Osteocyte (in vitro differentiated cells): ENCODE measurements at places on chromosomes 11 and 22. TPM values are rescaled to one million over a fixed set of nuclear protein-coding genes. Genes with fewer than 3 reads are reported as not detected.

GRCh38 chr11:30504468-30504867, 81.7 kb downstream of the MPPED2 start:
- no peak overlapping the region for H3K27ac ChIP-seq
- H3K36me3 ChIP-seq: no peaks in the 10 kb centered on the region
- H3K4me1 ChIP-seq: no peaks in the 10 kb centered on the region
- no peaks in the 10 kb centered on the region for H3K27me3 ChIP-seq

GRCh38 chr11:130827451-130828377, 88.6 kb downstream of the SNX19 start:
- peaks cover 74% of the 10 kb centered on the region for H3K4me1 ChIP-seq
- DNase-seq: no peak
- H3K36me3 ChIP-seq: no peaks in the 10 kb centered on the region
- H3K27ac ChIP-seq: peak overlapping the region; percentile 76

DNA sequence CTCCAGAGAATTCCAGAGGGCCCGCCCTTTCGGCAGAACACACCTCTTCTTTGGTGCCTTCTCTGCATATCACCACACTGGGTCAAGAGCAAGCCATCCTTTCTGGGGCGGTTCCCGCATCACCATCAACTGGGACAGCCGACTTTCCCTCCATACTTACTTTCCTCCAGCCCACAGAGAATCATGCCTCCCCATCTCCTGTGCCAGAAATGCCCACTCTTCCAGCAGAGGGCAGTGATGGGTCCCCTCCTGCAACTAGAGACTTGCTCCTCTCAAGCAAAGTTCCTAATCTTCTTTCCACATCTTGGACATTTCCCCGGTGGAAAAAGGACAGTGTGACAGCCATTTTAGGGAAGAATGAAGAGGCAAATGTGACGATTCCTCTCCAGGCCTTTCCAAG, 157.7 kb downstream of the C11orf91 start:
- H3K4me1 ChIP-seq: peaks cover 4% of the 10 kb centered on the region
- H3K36me3 ChIP-seq: peaks cover 1% of the 10 kb centered on the region
- H3K27me3 ChIP-seq: no peaks in the 10 kb centered on the region
- H3K4me3 ChIP-seq: no peak overlapping the region

GRCh38 chr11:72786305-72787215, 7.3 kb downstream of the STARD10 start:
- H3K27me3 ChIP-seq: no peaks in the 10 kb centered on the region
- H3K4me3 ChIP-seq: no peak overlapping the region
- H3K27ac ChIP-seq: no peak overlapping the region
- H3K36me3 ChIP-seq: no peaks in the 10 kb centered on the region

DNA sequence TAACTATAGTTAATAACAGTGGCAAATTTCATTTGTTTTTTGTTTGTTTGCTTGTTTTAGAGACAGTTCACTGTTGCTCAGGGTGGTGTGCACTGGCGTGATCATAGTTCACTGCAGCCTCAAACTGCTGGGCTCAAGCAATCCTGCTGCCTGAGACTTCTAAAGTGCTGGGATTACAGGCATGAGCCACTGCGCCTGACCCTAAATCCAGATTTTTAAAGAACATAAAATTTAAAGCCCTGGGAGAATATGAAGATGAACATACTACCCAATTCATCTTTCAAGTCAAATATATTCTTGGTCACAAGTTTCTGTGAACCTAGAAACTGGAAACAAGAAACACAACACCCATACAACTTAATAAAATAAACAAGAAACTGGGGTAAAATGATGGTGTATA, 28.1 kb downstream of the RRAS2 start:
- peaks cover 49% of the 10 kb centered on the region for H3K4me1 ChIP-seq
- peak overlapping the region; percentile 65 for H3K27ac ChIP-seq
- H3K27me3 ChIP-seq: no peaks in the 10 kb centered on the region

DNA sequence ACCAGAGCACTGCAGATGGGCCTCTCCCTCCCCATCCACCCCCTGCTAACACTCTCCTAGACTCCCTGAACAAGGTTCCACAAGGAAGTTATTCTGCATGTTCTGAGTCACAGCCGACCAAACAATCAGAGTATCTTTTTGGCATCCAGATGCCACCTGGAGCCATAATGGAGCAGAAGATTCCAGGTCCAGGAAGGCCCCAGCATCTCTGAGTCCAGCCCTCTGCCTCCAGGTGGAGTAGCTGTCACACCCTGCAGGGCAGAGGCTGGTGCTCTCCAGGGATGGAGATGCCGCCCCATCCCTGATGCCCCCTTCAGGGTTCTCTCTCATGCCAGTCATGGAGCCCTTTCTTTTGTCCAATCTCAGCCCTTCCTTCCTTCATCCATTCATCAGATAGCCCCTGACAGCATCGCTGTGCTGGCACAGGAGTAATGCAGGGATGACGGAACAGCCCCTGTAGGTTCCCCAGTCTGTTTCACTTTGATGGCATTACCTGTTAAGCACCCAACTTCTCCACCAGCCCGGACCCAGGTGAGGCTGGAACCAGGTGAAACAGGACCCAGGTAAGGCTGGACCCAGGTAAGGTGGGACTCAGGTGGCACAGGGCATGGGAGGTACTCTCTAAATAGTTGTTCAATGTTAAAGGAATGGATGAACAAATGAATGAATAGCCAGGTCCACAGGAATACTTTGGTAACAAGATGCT, 20.1 kb upstream of the TSKU start:
- DNase-seq: no peak
- H3K27ac ChIP-seq: no peak overlapping the region
- peaks cover 25% of the 10 kb centered on the region for H3K4me1 ChIP-seq
- H3K36me3 ChIP-seq: peaks cover 3% of the 10 kb centered on the region
- no peak overlapping the region for H3K4me3 ChIP-seq
- peaks cover 3% of the 10 kb centered on the region for H3K27me3 ChIP-seq

DNA sequence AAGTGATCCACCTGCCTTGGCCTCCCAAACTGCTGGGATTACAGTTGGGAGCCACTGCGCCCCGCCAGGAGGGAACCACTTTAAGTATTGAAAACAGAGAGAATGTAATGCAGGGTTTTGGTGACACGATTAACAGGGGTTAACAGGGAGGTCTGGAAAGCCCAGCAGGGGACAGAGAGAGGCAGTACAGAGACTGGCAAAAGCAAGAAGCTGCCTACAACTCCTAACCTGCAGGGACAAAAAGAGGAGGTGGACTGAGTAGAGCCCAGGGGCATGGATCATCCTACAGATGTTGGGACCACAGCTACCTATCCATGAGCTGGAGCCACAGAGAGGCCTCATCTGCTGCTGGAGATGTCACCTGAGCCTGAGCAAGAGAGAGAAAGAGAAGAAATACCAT, 1.7 kb upstream of the SPINDOC start:
- no peak for DNase-seq
- no peak overlapping the region for H3K27ac ChIP-seq
- no peak overlapping the region for H3K4me3 ChIP-seq
- H3K27me3 ChIP-seq: no peaks in the 10 kb centered on the region
- H3K36me3 ChIP-seq: peaks cover 10% of the 10 kb centered on the region
- H3K4me1 ChIP-seq: peaks cover 32% of the 10 kb centered on the region

GRCh38 chr11:114058026-114058706, 1.3 kb upstream of the ZBTB16 start:
- peak overlapping the region; percentile 43 for H3K4me3 ChIP-seq
- DNase-seq: no peak

DNA sequence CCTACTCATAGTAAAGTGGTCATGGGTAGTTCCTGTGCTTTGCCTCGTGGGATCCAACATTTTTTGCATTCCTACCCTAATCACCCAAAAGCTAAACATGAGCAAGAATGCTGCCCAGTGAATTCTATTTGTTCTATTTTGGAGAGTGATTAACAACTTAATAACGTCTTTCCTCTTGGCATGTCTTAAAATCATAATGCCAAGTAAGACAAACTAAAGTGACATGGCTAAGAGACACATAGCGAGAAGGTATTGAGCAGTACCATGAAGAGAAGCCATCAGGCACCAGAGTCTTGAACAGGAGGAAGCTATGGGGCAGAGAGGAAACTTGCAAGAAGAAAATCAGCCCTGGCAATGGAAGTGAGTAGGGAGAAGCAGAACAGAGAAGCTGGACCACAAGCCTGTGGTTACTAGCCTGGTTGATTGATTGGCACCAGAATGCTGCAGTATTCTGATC, 32.0 kb downstream of the EXPH5 start:
- peak; percentile 34 for DNase-seq
- peaks cover 42% of the 10 kb centered on the region for H3K4me1 ChIP-seq
- H3K36me3 ChIP-seq: no peaks in the 10 kb centered on the region
- H3K27me3 ChIP-seq: no peaks in the 10 kb centered on the region

- no peaks in the 10 kb centered on the region for H3K36me3 ChIP-seq
- no peaks in the 10 kb centered on the region for H3K27me3 ChIP-seq
- no peak overlapping the region for H3K4me3 ChIP-seq
- no peak for DNase-seq
- H3K4me1 ChIP-seq: peaks cover 5% of the 10 kb centered on the region
These were observed 236.9 kb downstream of the CADM1 start for GRCh38 chr11:115267238-115267781.

DNA sequence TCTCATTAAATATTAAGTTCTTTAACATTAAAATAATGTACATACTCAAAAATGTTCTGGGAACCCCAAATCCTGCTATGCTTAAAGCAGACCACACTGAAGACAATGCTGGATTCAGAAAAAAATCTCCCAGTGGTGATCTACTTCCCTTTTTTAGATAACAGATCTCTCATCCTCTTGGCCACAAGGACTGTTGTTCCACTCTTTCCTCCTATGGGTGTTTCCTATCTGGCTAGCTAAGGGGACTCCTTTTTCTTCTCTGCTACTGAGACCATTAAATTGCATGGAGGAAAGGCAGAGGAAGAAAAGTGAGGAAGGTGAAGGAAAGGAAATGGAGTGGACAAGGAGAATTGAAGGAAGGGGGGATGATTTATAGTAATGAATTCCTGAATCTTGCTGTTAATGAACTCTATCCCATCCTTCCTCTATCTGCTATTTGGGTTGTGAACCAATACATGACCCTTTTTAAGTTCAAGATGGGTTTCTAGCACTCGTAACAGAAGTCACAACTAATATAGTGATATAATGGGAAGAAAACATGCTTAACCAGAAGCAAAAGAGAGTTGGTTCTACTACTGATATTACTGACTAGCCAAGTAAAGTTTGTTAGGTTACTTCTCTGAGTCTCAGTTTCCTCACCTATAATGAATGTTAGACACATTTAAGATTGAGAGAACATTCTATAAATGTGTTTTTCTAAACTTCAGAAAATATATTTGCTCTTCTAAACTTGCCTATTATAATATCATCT, 53.2 kb downstream of the PIK3C2A start:
- no peak overlapping the region for H3K4me3 ChIP-seq
- no peak for DNase-seq
- H3K36me3 ChIP-seq: peaks cover 22% of the 10 kb centered on the region
- H3K27me3 ChIP-seq: no peaks in the 10 kb centered on the region

DNA sequence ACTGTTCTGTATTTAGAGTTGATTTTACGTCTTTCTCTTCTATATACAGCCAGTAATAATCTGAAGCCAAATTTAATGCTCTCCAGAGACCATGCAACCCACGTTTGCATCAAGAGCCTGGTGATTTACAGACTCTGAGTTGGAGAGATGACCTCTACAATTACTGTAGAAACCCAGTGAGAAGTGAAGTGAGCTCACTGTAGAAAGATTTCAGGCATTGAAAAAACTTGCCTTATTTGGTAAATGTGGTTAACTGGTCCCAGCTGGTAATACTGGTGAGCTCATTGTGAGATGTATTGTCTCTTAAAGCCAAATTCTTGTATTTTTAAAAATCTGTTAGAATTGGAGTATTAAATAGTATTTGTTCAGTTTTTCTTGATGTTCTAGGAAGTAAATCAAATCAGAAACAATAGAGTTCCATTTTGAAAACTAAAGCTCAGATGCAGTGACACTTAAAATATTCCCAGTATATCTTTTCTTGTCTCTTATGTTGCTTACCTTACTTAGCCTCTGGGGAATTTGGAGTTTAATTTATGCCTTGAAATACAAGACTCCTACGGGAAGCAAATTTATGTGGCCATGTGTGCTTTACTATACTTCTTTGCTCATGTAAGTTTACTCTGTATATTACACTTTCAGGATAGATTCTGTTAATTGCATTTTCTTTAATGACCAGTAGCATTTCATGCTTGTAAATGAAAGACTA, 189.9 kb downstream of the ARHGAP42 start:
- H3K4me3 ChIP-seq: no peak overlapping the region
- peak overlapping the region; percentile 87 for H3K27ac ChIP-seq
- H3K27me3 ChIP-seq: no peaks in the 10 kb centered on the region
- H3K4me1 ChIP-seq: peaks cover 50% of the 10 kb centered on the region
- H3K36me3 ChIP-seq: peaks cover 9% of the 10 kb centered on the region

- H3K27ac ChIP-seq: peak overlapping the region; percentile 87
- H3K36me3 ChIP-seq: peaks cover 14% of the 10 kb centered on the region
- no peaks in the 10 kb centered on the region for H3K27me3 ChIP-seq
- peak overlapping the region; percentile 96 for H3K4me3 ChIP-seq
- H3K4me1 ChIP-seq: peaks cover 29% of the 10 kb centered on the region
These were observed 802 bp downstream of the KBTBD3 start for GRCh38 chr11:106076171-106076918.

DNA sequence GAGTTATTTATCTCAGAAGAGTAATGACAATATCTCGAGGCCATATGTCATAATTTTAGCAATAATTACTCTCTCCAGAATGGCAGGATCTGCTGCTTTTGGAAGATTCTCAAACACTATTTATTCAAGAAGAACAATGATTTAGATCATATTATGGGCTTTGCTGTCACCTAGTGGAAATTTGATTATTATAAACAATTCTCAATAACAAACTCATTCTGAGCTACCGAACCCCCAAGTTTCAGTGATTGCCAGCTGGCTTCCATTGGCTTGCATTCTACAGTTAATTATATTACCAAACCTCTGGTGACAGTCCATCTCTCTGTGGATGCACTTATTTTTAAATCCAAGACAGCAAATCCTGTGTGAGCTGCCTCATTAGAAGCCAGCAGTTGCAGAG, 27.9 kb upstream of the SLC36A4 start:
- no peaks in the 10 kb centered on the region for H3K36me3 ChIP-seq
- H3K4me3 ChIP-seq: no peak overlapping the region
- peaks cover 8% of the 10 kb centered on the region for H3K27me3 ChIP-seq
- H3K4me1 ChIP-seq: no peaks in the 10 kb centered on the region
- no peak overlapping the region for H3K27ac ChIP-seq

- H3K4me1 ChIP-seq: peaks cover 39% of the 10 kb centered on the region
- peak within 1 kb of the TSS; percentile 75 for H3K4me3 ChIP-seq
- peak within 1 kb of the TSS; percentile 41 for H3K27ac ChIP-seq
- H3K36me3 ChIP-seq: no peaks in the 10 kb centered on the region
These were observed at the start of gene DGKZ for GRCh38 chr11:46346886-46347636. DGKZ (plus strand) TSS chr11:46347463; CDS start chr11:46347660, 197 bp downstream.

FAT3 gene
- total RNA-seq: 12.3 and 13.2 TPM in 2 replicates

IFTAP gene
- total RNA-seq: 22.4 and 22.5 TPM in 2 replicates

TRIM29 gene
- total RNA-seq: not detected in 2 replicates

HYOU1 gene
- 168 TPM in 2 replicates for total RNA-seq
